ENCODE measurements at places on chromosomes 3 and 15. TPM values are rescaled to one million over a fixed set of nuclear protein-coding genes. Genes with fewer than 3 reads are reported as not detected.

GRCh38 chr3:171455603-171456550 lies 4.3 kb downstream of the TNIK start:
- H3K4me3 ChIP-seq, result no peak overlapping the region
- H3K27me3 ChIP-seq, result no peaks in the 10 kb centered on the region
- H3K36me3 ChIP-seq, result no peaks in the 10 kb centered on the region
- DNase-seq, result no peak

The CPLX3 gene
- 0.11 TPM for total RNA-seq

DNA sequence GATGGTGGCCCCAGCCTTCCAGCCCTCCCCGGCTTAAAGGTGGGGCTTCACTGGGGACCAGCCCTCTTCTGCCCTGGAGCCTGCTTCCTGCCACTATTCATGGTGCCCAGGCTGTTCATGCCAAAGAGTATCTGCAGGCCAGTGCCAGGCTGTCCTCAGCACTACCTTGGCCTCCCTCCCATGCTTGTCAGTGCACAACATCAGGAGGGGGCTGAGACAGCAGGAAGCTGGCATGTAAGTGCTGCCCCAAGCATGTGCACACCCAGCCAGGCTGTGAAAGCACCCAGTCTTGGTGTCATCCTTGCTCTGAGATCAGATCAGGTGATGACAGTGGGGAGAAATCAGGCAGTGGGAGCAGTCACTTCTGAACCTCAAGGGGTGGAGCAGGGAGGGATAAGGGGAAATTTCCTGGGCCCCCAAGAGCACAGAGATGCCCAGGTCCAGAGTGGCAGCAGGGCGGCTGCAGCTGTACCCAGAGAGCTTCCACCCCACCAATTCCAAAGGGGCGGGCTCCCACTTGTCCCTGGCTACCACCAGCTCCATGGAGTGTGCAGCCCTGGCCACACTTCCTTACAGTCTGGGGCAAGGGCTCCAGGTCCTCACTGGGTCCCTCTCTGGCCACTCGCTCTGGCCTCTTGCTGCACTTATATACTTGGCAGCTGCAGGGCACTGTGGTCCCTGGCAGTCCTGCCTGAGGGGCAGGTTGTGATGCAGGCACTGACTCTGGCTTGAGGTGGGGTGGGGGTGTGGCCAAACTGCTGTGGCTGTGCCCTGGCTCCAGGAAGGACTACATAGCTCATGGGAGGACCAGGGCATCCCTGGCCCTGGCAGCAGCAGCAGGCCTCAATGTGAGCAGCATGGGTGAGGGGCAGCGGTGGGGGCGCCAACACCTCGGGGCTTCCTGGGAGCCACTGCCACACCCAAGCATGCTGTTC lies 91.4 kb upstream of the TNFSF10 start:
- H3K4me3 ChIP-seq, result no peak overlapping the region
- no peaks in the 10 kb centered on the region for H3K27me3 ChIP-seq
- peaks cover 33% of the 10 kb centered on the region for H3K4me1 ChIP-seq
- no peaks in the 10 kb centered on the region for H3K36me3 ChIP-seq
- DNase-seq, result no peak
- no peak overlapping the region for H3K27ac ChIP-seq

GRCh38 chr3:71366988-71367604 lies 216.4 kb downstream of the FOXP1 start:
- H3K27ac ChIP-seq, result no peak overlapping the region
- no peaks in the 10 kb centered on the region for H3K27me3 ChIP-seq
- no peaks in the 10 kb centered on the region for H3K36me3 ChIP-seq

GRCh38 chr3:54427501-54427900 lies 305.1 kb downstream of the CACNA2D3 start:
- DNase-seq, result no peak
- H3K36me3 ChIP-seq, result no peaks in the 10 kb centered on the region
- no peaks in the 10 kb centered on the region for H3K4me1 ChIP-seq
- no peak overlapping the region for H3K4me3 ChIP-seq
- H3K27me3 ChIP-seq, result no peaks in the 10 kb centered on the region
- H3K27ac ChIP-seq, result no peak overlapping the region

- no peaks in the 10 kb centered on the region for H3K27me3 ChIP-seq
- no peaks in the 10 kb centered on the region for H3K36me3 ChIP-seq
- H3K4me1 ChIP-seq, result peaks cover 29% of the 10 kb centered on the region
- no peak overlapping the region for H3K4me3 ChIP-seq
These were observed 8.5 kb downstream of the LIPC start for GRCh38 chr15:58440158-58440910.

GRCh38 chr3:55337641-55338180 lies 149.4 kb downstream of the WNT5A start:
- no peaks in the 10 kb centered on the region for H3K27me3 ChIP-seq
- no peak overlapping the region for H3K4me3 ChIP-seq
- DNase-seq, result no peak
- no peaks in the 10 kb centered on the region for H3K36me3 ChIP-seq
- no peaks in the 10 kb centered on the region for H3K4me1 ChIP-seq
- H3K27ac ChIP-seq, result no peak overlapping the region

The RPSA gene
- 1,307 TPM for total RNA-seq

- no peak for DNase-seq
- no peak overlapping the region for H3K27ac ChIP-seq
- H3K4me3 ChIP-seq, result no peak overlapping the region
- no peaks in the 10 kb centered on the region for H3K27me3 ChIP-seq
- no peaks in the 10 kb centered on the region for H3K36me3 ChIP-seq
These were observed 577.8 kb downstream of the PYDC2 start for GRCh38 chr3:192038726-192039125.

DNA sequence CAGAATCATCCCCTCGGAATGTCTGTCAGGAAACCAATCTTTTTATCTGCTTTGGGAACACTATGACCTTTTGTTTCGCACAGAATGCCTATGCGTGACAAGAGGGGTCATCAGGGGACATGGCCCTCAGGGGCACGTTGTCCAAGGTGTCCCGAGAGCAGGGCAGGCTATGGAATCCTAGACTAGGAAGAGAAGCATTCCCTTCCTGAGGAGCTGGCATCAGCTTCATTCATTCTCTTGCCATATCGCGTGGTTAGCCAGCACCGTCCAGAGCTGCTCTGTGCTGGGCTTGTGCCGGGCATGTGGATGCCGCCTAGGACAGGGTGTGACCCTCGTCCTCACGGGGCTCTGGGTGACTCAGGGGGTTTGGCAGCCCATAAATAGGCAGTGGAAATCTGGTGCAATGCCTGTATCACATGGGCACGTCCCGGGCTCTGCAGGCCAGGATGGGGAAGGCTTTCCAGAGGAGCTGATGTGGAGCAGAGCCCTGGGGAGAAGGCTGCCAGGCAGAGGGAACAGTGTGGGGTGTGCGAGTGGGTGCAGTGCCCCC lies 117.8 kb downstream of the TMEM266 start:
- no peak overlapping the region for H3K4me3 ChIP-seq
- H3K27ac ChIP-seq, result no peak overlapping the region
- no peaks in the 10 kb centered on the region for H3K36me3 ChIP-seq
- H3K4me1 ChIP-seq, result peaks cover 7% of the 10 kb centered on the region
- H3K27me3 ChIP-seq, result no peaks in the 10 kb centered on the region
- DNase-seq, result no peak

DNA sequence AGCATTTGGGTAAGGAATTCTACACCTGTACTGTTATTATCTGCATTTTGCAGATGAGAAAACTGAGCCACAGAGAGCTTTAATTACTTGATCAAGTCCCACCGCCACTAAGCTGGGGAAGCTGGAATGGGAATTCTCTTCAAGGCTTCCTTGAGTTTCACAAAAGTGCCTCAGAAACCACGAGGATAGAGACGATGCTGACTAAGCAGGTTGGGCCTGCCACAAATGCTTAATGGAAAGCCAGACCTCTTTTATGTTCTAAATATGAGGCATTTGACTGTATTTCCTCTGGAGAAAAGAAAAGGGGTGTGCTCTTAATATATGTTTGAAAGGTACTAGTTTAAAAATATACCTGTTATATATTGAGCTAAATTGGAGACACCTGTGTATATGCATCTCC lies 34.7 kb downstream of the ADAMTS9 start:
- no peak overlapping the region for H3K4me3 ChIP-seq
- DNase-seq, result no peak
- H3K4me1 ChIP-seq, result no peaks in the 10 kb centered on the region
- H3K27ac ChIP-seq, result no peak overlapping the region
- H3K36me3 ChIP-seq, result peaks cover 18% of the 10 kb centered on the region

- H3K27ac ChIP-seq, result peak overlapping the region; percentile 99
- peak overlapping the region; percentile 87 for H3K4me3 ChIP-seq
- DNase-seq, result no peak
- H3K36me3 ChIP-seq, result peaks cover 8% of the 10 kb centered on the region
These were observed 1.6 kb upstream of the ANXA2 start for GRCh38 chr15:60399246-60399915.

DNA sequence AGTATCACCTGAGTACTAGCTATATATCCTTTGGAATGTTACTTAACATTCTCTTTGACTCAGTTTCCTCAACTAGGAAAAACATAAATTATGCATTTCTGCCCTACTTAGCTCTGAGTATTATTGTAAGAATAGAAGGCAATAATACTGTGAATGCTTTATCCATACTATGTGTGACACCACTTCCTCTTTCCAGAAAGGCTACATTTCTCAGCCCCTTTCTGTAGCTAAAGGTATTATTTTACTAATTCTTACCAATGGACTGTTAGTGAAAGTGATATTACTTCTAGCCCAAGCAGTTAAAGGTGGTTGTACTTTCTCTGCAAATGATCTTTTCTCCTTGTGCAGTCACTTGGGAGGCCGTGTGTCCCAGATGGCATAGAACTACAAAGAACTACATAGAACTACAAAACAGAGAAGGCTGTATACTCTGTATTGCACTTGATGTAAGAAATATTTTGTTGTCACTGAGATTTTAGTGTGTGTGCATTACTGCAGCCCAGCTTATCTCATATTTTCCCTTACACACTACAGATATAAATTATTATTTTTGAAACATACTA lies 35.1 kb downstream of the MYH15 start:
- no peaks in the 10 kb centered on the region for H3K27me3 ChIP-seq
- no peak overlapping the region for H3K27ac ChIP-seq
- no peaks in the 10 kb centered on the region for H3K36me3 ChIP-seq
- no peak for DNase-seq

GRCh38 chr3:139941580-139941979 lies 6.6 kb downstream of the CLSTN2 start:
- no peaks in the 10 kb centered on the region for H3K36me3 ChIP-seq
- H3K4me1 ChIP-seq, result no peaks in the 10 kb centered on the region
- DNase-seq, result no peak
- no peak overlapping the region for H3K27ac ChIP-seq

DNA sequence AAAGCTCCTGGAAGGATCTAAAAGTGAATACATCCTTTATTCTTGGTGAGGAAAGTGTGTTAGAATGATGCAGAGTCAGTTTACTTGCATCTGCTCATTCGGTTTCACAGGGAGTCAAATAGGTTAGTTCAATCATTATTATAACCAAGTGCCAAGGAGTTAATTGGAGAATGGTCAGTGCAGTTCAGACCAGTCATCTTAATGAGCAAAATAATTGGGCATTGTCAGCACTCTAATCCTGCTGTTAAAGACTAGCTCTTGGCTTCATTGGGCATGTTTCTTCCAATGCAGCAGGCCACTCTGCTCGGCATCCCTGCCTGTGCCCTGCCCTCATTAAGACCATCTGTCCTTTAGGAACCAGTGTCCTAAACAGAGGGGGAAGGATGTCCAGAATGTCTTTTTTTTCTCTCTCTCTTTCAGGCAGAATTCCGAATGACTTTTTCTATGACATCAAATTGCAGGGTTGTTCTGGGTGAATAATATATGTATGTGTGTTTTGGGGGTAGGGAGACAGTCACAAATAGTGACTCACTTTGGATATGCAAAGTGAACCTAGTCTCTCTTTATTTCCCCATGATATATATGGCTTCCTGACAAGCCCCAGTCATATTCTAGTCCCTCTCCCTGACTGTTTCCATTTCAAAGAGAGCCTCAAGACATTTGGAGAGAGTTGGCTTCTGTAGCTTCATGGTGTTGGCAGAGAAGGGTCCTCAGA lies 205.4 kb upstream of the TRIM42 start:
- no peak overlapping the region for H3K4me3 ChIP-seq
- no peak for DNase-seq
- no peaks in the 10 kb centered on the region for H3K27me3 ChIP-seq
- H3K4me1 ChIP-seq, result no peaks in the 10 kb centered on the region
- H3K36me3 ChIP-seq, result no peaks in the 10 kb centered on the region

GRCh38 chr3:184261270-184261853 lies at the start of gene CAMK2N2:
TSS of gene CAMK2N2 (minus strand) at chr3:184261553. CDS start at chr3:184261285, 268 bp downstream.
- peaks cover 16% of the 10 kb centered on the region for H3K36me3 ChIP-seq
- no peak within 1 kb of the TSS for H3K27ac ChIP-seq
- peaks cover 83% of the 10 kb centered on the region for H3K27me3 ChIP-seq
- DNase-seq, result no peak

- DNase-seq, result no peak
- H3K36me3 ChIP-seq, result no peaks in the 10 kb centered on the region
- H3K27me3 ChIP-seq, result no peaks in the 10 kb centered on the region
- H3K27ac ChIP-seq, result no peak overlapping the region
- H3K4me1 ChIP-seq, result peaks cover 18% of the 10 kb centered on the region
- H3K4me3 ChIP-seq, result no peak overlapping the region
These were observed 239.7 kb downstream of the UACA start for GRCh38 chr15:70523616-70524015.

DNA sequence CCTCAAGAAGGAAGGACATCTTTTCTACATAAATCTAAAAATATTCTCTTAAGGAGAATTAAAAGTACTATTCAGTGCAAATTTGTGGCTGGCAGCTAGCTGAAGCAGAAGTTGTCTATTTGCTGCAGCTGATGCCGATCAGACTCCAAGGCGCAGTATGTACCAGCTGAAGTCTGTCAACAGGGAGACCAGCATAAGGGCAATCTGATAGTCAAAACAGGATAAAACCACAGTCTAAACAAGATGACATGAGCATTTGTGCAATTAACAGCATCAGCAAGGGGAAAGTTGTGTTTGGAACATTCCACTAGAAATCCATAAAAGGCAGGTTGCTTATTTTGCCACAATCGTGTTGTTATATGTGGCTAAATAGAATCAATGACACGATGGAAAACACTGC lies 198.2 kb upstream of the ROBO2 start:
- no peaks in the 10 kb centered on the region for H3K4me1 ChIP-seq
- H3K27ac ChIP-seq, result no peak overlapping the region
- H3K36me3 ChIP-seq, result no peaks in the 10 kb centered on the region
- no peak overlapping the region for H3K4me3 ChIP-seq
- no peaks in the 10 kb centered on the region for H3K27me3 ChIP-seq

- H3K4me1 ChIP-seq, result no peaks in the 10 kb centered on the region
- no peak overlapping the region for H3K27ac ChIP-seq
- no peaks in the 10 kb centered on the region for H3K27me3 ChIP-seq
- DNase-seq, result no peak
- H3K4me3 ChIP-seq, result no peak overlapping the region
- H3K36me3 ChIP-seq, result no peaks in the 10 kb centered on the region
These were observed 14.6 kb upstream of the APBA2 start for GRCh38 chr15:28871168-28871567.

GRCh38 chr3:164912916-164913315 lies 165.4 kb downstream of the SI start:
- H3K27ac ChIP-seq, result no peak overlapping the region
- H3K4me3 ChIP-seq, result no peak overlapping the region
- no peaks in the 10 kb centered on the region for H3K36me3 ChIP-seq
- no peaks in the 10 kb centered on the region for H3K27me3 ChIP-seq
- H3K4me1 ChIP-seq, result no peaks in the 10 kb centered on the region
